ENCODE measurements at places on chromosomes 7 and 10.
A peak's percentile ranks its signal among the peaks of the same experiment; 100 is the strongest.

GRCh38 chr7:8719102-8719501, 285.7 kb downstream of the NXPH1 start:
- DNase-seq, result no peak

DNA sequence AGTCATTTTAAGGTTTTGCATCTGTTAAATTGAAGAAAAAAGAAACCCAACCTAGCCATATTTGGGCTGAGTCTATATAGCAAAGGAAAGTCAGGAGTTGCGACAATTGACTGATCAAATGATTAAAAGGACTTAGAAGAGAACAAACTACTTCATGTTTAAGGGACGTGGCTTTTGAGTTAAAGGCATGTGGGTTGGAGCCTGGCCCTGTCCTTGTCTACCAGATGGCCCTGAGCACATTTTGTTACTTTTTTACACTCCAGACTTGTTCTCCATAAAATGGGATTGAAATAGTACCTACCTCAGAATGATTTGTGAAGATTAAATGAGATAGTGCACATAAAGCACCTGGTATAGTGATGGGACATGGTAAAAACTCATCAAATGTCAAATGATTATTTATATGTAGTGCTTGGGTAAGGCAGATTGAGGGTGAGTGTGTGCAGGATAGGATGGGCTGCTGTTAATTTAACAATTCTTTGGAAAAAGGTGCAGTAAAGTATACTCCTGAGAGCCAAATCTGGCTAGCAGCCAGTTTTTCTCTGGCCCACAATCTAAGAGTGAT, 168.3 kb downstream of the KIF20B start:
- DNase-seq, result no peak

DNA sequence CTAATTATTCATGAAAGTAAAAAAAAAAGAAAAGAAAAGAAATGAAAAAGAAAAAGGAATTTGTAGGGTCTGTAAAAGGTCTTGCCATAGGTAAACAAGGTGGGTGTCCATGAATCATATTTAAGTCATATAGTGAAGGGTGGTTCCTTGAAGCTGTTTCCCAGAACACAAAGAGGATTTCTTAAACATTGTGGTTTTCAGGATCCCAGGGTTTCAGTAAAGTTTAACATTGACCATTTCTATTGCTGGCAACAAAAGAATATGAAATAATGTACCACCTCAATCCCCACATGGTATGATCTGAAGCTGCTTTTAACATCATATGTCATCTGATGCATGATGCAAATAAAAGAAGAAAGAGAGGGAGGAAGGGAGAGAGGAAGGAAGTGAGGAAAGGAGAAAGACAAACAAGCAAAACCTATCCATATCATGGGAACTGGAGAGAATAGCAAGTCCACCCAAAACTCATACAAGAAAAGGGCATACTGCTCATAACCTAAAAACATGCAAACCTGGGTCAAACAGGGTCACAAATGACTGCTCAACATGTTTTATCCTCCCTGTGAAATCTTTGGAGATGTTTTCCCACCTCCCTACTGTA, 663.5 kb downstream of the SORCS1 start:
- DNase-seq, result no peak

DNA sequence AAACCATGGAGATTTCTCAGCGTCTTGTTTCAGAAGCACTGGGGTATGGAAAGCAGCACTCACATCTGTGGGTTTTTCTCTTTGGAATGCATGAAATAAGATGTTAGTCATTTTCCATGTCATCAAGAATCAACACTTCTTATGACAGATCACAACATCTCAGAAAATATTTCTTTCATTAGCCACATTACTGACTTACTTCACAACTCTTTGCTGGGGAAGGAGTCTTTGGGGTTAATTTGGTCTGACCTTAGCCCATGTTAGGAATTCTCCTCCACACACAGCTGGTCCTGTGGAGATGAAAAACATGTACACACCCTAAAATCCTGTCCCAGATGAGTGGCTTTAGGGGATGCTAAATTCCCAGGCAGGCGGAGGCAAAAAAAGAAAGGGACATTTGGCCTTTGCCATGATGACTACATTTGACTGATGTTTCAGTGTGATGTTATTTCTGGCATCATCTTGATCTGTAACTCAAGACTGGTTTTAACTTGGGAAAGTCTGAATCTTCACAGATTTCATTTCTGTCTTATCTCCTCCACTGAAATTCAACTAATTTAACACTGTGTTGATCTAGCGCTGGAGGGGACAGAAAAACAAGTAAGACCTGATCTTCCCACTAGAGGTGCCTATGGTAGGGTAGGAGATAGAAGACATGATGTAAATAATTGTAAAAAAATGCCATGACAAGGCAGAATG, 363.2 kb downstream of the PRPF18 start:
- DNase-seq, result no peak

- DNase-seq, result no peak
Observed at GRCh38 chr7:13872709-13873108, 116.8 kb downstream of the ETV1 start.

- DNase-seq, result no peak
Observed at GRCh38 chr10:126171555-126171954, 216.7 kb downstream of the ADAM12 start.

DNA sequence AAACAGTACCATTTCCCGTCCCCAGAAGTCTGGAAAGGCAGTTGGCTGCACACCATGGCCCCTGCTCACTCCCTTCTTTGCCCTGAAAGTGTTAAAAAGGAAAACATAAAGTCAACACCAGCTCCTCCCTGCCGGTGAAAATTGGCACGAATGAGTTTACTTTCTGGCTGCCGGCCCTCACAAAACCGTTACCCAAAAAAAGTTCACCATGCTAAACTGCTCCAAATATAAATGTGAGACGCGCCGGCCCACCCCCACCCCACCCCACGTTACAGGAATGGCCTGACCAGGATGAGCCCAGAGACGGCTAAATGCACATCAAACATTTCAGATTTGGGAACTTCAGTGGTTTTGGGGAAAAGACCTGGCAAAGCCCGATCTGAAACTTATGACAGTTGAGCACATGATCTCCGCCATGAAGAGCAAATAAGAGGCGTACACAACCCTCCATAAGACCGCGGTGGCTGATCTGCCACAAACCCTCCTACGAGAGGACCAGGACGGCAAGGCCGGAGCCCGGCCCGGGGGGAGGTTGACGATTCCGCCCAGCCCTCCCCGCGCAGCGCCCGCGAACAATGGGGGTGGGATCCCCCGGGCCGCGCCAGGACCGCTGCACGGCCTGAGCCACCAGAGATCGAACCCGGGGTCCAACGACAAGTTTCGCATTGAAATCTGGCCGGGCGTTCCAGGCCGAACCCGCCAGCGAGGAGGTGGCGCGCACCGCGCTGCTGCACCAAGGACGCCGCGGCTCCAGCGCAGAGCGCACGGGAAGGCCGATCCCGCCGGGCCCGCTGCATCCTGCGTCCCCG, 952 bp downstream of the DIP2C start:
- no peak for DNase-seq

GRCh38 chr7:146655928-146656797, 539.6 kb downstream of the CNTNAP2 start:
- DNase-seq, result no peak

DNA sequence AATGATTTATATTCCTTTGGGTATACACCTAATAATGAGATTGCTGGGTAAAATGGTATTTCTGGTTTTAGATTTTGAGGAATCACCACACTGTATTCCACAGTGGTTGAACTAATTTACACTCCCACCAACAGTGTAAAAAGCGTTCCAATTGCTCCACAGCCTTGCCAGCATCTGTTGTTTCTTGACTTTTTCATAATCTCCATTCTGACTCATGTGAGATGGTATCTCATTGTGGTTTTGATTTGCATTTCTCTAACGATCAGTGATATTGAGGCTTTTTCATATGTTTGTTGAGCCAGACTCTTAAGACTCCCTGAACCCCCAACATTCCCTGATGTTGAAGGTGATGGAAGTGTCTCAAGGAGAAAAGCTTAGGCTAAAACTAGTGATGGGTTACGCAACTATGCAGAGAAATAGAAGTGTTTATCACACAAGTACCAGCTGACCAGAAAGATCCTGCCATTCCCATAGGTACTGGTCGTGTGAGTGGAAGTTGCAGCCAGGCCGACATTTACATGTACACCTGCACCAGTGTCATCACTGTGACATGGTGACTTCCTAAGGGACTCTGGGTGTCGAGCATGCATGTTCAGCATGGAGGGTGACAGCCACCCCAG, 711.2 kb upstream of the NRP1 start:
- no peak for DNase-seq

DNA sequence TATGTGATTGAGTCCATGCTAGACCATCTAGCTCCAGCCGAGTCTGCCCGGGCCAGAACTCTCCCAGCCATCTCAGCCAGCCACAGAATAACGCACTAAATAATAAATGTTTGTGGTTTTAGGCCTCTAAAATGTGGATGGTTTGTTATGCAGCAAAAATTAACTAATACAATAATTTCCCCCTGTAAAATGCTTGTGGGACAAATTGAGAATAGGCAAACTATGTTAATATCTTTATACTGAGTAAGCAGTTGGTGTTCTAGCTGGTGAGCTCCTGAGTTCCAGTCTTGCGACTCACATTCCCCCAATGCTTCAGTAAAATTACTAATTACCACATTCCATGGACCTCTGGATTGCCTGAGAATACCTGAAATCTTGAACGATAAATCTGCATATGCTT, 316.8 kb upstream of the NFE2L3 start:
- no peak for DNase-seq

- DNase-seq, result no peak
Observed at GRCh38 chr10:73253225-73253555, 746 bp upstream of the MRPS16 start.

- DNase-seq, result no peak
Observed at GRCh38 chr7:22481726-22482125, 18.3 kb downstream of the STEAP1B start.

- peak; percentile 14 for DNase-seq
Observed at GRCh38 chr7:13742811-13743210, 246.7 kb downstream of the ETV1 start.

- DNase-seq, result peak; percentile 1
Observed at GRCh38 chr10:21364196-21365114, 161.0 kb downstream of the SKIDA1 start.

GRCh38 chr10:35378541-35379210, 42.4 kb downstream of the CCNY start:
- DNase-seq, result no peak

DNA sequence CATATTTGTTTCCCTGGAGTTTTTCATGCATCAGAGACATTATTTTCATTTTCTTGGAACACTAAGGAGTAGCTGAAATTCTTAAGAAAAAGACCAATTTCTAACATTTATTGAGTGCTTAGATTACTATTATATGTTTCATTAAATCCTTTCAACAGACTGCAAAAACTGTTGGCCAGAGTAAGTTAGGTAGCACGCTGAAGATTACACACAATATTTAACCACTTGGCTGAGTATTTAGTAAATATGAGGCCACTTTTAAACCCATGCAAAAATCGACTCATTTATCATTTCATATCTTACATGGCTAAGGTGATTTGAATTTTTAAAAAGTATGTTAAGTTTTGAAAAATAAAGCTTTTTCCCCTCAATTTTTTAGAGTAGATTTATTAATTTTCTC, 358.8 kb downstream of the THSD7A start:
- no peak for DNase-seq

Data from occipital lobe (tissue), 3 donors.